ENCODE measurements at places on chromosomes 7 and 10. TPM values are rescaled to one million over a fixed set of nuclear protein-coding genes. Genes with fewer than 3 reads are reported as not detected.

VIPR2 gene
- total RNA-seq = 1.6 TPM

CELF2 gene
- 28.7 TPM for total RNA-seq

FANK1 gene
- total RNA-seq = 0.68 TPM

DNA sequence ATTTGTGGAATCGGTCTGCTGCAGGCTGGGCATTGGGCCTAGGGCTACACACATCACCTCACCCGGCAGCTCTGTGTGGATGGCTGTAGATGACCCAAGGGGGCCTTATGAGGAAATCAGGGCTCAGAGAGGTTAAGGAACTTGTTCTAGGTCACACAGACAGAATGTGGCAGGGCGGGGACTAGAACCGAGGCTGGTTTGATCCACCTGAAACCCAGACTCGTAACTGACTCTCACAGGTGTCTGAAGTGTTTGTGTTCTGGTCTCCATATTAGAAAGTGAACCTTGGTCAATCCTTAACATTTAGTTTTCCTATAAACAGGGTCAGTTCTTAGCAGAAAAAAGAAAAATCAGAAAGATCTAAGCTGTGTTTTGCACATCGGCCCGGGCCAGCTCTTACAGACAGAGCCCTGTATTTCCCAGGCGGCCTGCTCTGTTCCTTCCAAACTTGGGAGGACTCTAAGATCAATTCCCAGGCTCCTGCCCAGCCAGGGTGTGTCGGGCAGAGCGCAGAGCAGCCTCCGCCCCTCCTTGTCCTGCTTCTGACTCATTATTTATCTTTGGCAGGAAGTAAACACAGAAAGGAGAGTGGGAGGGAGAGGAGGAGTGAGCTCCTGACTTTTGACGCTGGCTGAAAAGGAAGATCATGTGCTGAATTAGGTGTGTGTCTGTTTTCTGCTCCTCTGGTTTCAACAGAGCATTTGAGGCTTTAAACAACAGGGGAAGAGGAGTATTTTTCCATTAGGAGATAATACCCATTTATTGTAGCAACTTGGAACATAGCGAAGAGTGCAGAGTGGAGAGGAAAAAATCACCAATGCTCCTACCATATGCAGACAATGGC, 74.1 kb downstream of the TACC2 start:
- peak; percentile 83 for DNase-seq
- no peaks in the 10 kb centered on the region for H3K27me3 ChIP-seq
- no peak overlapping the region for H3K27ac ChIP-seq
- no peak overlapping the region for H3K4me3 ChIP-seq
- no peaks in the 10 kb centered on the region for H3K36me3 ChIP-seq

DNA sequence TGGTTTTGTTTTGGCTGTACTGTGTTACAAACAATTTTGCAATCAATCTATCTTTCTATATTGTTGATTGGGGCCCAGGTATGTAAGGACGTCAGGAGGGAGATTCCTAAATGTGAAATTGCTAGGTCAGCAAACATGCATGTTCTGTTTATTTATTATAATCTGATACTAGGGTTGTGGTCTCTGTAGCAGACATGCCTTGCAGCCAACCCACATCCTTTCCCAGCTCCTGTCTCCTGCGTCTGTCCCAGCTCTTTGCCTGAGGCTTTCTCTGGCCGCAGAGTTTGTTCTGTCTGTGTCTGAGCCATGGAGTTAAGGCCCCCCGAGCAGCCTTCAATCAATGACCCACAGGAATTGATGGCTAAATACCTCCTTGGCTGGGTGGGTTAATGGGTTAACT, 124.0 kb upstream of the ZEB1 start:
- H3K4me3 ChIP-seq = no peak overlapping the region
- no peak for DNase-seq
- H3K4me1 ChIP-seq = no peaks in the 10 kb centered on the region
- no peaks in the 10 kb centered on the region for H3K36me3 ChIP-seq
- no peaks in the 10 kb centered on the region for H3K27me3 ChIP-seq

DNA sequence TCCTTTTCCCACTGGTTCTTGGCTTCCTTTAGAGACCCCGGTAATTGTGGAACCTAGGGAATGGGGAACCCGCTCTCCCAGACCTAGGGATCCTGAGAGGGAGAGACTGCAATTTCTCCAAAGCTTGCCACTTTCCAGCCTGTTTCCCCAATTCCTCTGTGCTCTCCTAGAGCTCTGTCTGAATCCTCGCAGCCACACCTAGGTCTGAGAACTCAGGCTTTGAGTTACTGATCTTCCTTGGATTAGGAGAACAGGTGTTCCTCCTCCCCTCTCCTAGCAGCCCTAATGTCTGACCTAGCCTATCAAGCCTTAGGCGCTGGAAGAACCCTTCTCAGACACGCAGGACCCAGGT, 20.0 kb downstream of the WNT8B start:
- H3K36me3 ChIP-seq = peaks cover 5% of the 10 kb centered on the region

DNA sequence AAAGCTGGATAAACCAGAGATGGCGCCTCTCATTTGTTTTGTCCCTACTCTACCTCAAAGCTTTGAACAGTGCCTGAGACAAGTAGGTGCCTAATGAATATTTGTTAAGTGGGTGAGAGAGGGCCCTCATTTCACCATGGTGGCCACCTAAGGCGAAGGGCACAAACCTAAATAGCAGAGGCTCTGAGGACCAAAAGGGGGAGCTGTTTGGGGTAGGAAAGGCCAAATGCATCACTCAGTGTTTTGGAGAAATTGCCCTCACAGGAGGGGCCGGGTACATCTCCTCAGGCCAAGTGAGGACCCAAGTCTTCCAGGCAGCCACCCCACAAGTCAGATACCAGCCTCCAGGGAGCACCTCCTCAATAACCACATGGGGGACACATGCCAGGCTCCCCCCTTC, 14.0 kb downstream of the IMPDH1 start:
- no peaks in the 10 kb centered on the region for H3K4me1 ChIP-seq
- H3K27me3 ChIP-seq = no peaks in the 10 kb centered on the region
- no peak for DNase-seq

GRCh38 chr7:33905389-33906032, at the start of gene BMPER:
TSS of gene BMPER (plus strand) at chr7:33905539. CDS start at chr7:33905614, 75 bp downstream.
- H3K27ac ChIP-seq = no peak within 1 kb of the TSS
- peaks cover 3% of the 10 kb centered on the region for H3K4me1 ChIP-seq
- H3K27me3 ChIP-seq = peaks cover 12% of the 10 kb centered on the region
- peak within 1 kb of the TSS; percentile 70 for H3K4me3 ChIP-seq

- H3K4me3 ChIP-seq = peak overlapping the region; percentile 21
- DNase-seq = no peak
- no peaks in the 10 kb centered on the region for H3K27me3 ChIP-seq
- peaks cover 2% of the 10 kb centered on the region for H3K4me1 ChIP-seq
These were observed 91.4 kb downstream of the CCDC71L start for GRCh38 chr7:106569500-106569929.

DNA sequence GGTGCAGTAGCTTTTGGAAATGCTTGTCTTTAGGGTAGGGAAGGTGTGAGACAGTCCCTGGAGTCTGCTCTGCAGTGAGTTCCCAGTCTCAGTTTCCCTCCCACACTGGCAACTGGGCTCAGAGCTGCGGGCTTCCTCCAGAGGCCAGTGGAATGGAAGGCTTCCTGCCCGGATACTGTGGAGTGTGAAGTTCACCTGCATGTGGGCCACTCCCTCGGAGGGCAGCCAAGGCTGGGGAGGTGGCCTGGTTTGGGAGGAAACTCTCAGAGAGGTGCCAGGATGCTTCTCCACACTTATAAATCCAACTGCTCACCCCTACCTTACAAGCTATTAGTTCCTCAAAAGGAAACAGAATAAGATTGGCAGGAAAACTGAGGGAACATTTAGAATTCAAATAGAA, 18.1 kb upstream of the UBE2H start:
- no peak overlapping the region for H3K27ac ChIP-seq
- no peaks in the 10 kb centered on the region for H3K36me3 ChIP-seq
- H3K4me1 ChIP-seq = no peaks in the 10 kb centered on the region
- H3K27me3 ChIP-seq = no peaks in the 10 kb centered on the region
- no peak for DNase-seq

DNA sequence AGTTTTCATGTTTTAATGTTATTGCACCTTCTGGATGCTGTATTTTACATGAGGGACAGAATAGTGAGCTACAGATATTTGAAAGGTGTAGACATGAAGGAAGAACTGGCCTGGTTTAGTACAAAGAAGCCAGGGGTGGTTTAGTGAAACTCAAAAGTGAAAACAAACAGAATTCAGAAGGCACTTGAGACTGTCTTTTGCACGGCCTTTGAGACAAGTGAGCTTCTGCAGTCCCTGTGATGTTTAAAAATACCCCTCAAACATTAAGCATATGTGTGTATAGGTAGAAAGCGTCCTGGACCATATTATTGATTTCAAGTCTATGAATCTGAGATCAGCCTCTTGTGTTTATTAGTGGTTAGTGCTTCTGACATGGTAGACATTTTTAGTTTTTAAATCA, 118.9 kb downstream of the CDK14 start:
- DNase-seq = no peak
- no peaks in the 10 kb centered on the region for H3K27me3 ChIP-seq
- no peak overlapping the region for H3K27ac ChIP-seq

DNA sequence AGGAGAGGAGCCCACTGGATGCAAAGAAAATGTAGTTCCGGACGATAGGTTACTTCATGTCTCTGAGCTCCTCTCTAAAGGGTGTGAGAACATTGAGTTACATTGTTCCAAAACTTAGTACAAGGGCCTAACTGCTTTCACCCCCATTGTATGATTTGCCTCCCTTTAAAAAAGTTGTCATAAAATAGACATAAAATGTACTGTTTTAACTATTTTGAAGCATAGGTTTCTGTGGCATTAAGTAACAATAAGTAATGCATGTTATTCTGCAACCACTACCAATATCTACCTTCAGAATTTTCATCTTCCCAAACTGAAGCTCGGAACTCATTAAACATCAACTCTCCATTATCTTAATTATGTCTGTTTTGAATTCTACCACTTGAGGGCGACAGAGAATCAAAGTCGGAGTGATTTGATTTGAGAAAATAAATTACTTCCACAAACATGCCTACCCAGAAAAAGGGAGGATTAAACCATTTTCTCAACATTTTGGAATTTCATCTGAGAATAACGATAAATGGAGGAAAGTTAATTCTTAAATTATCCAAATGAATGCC, 2.7 kb downstream of the IGFBP1 start:
- H3K36me3 ChIP-seq = no peaks in the 10 kb centered on the region
- no peak overlapping the region for H3K4me3 ChIP-seq
- H3K27ac ChIP-seq = no peak overlapping the region
- peaks cover 16% of the 10 kb centered on the region for H3K27me3 ChIP-seq

GRCh38 chr7:158985583-158985982, 129.2 kb downstream of the DYNC2I1 start:
- H3K4me1 ChIP-seq = no peaks in the 10 kb centered on the region
- no peak for DNase-seq
